ENCODE measurements at places on chromosomes 1 and 21.

DNA sequence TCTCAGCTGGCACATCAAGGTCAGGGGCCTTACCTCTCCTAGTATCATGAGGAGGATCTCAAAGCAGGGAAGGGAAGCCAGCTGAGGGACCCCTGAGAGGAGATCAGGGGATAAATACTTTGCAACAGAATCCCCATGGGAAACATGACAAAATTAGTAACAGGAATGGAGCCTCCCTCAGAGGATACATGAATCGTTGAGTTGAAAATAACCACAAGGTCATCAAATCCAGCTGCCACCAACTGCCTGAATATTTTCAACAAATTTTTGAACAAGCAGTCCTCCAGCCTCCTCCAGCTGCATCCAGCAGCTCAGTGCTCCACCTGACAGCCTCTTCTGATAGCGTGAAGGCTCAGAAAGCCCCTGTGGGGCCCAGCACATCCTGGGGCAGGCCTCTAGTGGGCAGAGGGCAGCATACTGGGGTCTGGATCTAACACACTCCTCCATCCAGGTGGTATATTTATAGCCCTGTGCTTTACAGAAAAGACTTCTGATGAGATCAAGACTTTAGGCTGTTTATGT, 404.3 kb downstream of the NTNG1 start:
- no peak for DNase-seq

DNA sequence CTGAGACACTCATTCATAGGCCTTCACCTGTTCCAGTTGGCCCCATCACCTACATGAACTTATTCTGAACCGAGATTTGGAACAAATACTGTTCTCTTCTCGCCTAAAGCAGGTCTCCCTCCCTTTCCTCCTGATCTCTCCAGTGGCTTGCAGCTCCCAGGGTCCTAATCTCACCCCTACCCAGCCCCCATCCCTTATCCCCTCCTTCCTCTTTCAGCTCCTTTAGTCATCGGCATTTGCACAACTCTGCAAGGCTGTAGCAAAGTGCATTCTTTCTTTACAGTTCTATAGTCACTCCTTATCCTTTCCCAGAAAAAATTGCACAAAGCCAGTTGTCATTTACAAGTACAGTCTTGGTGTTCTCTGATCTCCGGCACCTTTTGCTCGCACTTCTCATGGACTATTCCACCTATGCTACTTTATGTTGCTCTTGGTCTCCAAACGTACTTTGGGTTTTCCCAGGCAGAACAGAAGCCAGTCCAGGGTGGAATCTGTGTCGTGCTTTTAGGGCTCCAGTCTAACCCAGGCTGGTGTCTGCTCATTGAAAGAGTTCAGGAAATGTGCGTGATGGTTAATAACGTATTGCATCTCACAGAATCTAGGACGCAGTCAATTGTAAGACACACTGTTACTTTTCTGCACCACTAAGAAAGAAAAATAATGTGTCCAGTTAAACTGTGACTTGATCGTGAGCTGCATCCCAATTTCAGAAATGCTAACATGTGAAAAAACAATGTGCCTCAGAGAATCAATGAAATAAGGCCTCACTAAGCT, 965 bp downstream of the ABCA4 start:
- no peak for DNase-seq

- DNase-seq: no peak
Observed at GRCh38 chr1:161770250-161770649, 4.1 kb downstream of the ATF6 start.

GRCh38 chr1:104315823-104316222, 566.1 kb downstream of the AMY1C start:
- DNase-seq: no peak

DNA sequence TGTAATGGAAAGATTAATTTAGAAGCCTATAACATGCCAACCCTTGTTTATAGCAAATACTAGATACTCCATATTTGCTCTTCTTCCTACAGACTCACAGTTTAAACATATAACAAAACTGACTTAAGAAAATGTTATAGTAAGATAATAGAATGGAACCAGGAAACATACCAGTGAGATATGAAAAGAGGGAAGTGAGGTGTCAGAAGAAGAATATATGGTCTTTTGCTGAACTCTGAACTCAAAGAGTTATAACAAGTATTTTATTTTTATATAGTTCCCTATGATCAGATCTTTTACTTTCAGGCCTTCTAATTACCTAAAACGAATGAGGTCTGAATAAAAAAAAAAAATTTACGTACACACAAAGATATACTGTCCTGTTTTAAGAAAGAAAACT, 20.9 kb downstream of the TMED5 start:
- DNase-seq: no peak

Data from activated CD8-positive, alpha-beta T cell treated with anti-CD3 and anti-CD28 coated beads for 36 hours (primary cell).